ENCODE measurements at places on chromosomes 7 and 10.

GRCh38 chr10:35394411-35394851, 58.1 kb downstream of the CCNY start:
- no peak for DNase-seq

GRCh38 chr10:103265717-103266329, 11.1 kb upstream of the INA start:
- DNase-seq = no peak

- no peak for DNase-seq
Measured at GRCh38 chr7:47301105-47301477, 280.8 kb downstream of the TNS3 start.

DNA sequence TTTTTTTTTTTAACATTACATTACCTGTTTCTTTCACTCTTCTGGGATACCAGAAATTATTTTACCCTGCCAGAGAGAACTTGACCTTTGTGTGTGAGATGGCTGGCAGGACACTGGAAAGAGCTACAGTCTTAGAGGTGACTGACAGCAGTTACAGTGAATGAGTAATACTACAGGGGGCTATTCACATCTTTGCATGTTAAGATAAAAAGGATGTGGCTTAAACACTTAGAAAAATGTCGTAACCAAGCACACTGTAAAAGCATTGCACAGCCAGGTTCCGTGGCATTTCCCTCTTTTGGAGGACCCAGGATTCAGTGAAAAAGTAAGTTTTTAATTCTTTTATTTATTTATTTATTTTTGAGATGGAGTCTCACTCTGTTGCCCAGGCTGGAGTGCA, 18.8 kb upstream of the TBC1D12 start:
- no peak for DNase-seq

- DNase-seq = no peak
Measured at GRCh38 chr10:32308027-32308603, 38.8 kb downstream of the EPC1 start.
